ENCODE measurements at places on chromosomes 16 and 17. TPM values are rescaled to one million over a fixed set of nuclear protein-coding genes. Genes with fewer than 3 reads are reported as not detected.

Gene PRSS22
- not detected for total RNA-seq

Gene KRT9
- total RNA-seq: not detected

Gene CCL17
- total RNA-seq: not detected

Gene CCL1
- not detected for total RNA-seq

Gene ENPP7
- not detected for total RNA-seq

Gene PPY
- not detected for total RNA-seq

All from thoracic aorta endothelial cell (primary cell).